ENCODE measurements at places on chromosomes 3 and 15. TPM values are rescaled to one million over a fixed set of nuclear protein-coding genes. Genes with fewer than 3 reads are reported as not detected.

The MST1R gene
- total RNA-seq: 1.3 TPM

The NUP210 gene
- 0.33 TPM for total RNA-seq

The ASTE1 gene
- total RNA-seq: 7.5 TPM

The LIPH gene
- total RNA-seq: 0.36 TPM

The MYH15 gene
- total RNA-seq: 0.99 TPM

The PPP1R14D gene
- not detected for total RNA-seq

The HHLA2 gene
- not detected for total RNA-seq

The POLG gene
- 40.3 TPM for total RNA-seq

The CATSPER2 gene
- 2.4 TPM for total RNA-seq

The PLSCR5 gene
- not detected for total RNA-seq

The TTLL3 gene
- 40.8 TPM for total RNA-seq

The SPATA12 gene
- not detected for total RNA-seq

The ZMYND10 gene
- 0.81 TPM for total RNA-seq

The KCNH8 gene
- not detected for total RNA-seq

The SH3GL3 gene
- total RNA-seq: 2.1 TPM

The PLSCR2 gene
- total RNA-seq: not detected

The GHSR gene
- not detected for total RNA-seq

The SLCO2A1 gene
- total RNA-seq: under 0.01 TPM

The NEK10 gene
- total RNA-seq: 27.1 TPM

The CLPX gene
- total RNA-seq: 43.8 TPM

The RASGRF1 gene
- total RNA-seq: not detected

The SPRED1 gene
- total RNA-seq: 55.1 TPM

The SLC38A3 gene
- total RNA-seq: not detected

The EFCAB12 gene
- total RNA-seq: not detected

The GRK7 gene
- total RNA-seq: not detected

The MYZAP gene
- not detected for total RNA-seq

The HESX1 gene
- 2.4 TPM for total RNA-seq

The C3orf20 gene
- not detected for total RNA-seq

The INSYN1 gene
- total RNA-seq: 1.2 TPM
